ENCODE measurements at places on chromosomes 12 and 14. TPM values are rescaled to one million over a fixed set of nuclear protein-coding genes. Genes with fewer than 3 reads are reported as not detected.

The ZNF385A gene
- 0.28 TPM for total RNA-seq

The TESPA1 gene
- not detected for total RNA-seq

The SMCO2 gene
- total RNA-seq = not detected

The RILPL2 gene
- 2.2 TPM for total RNA-seq

The EGLN3 gene
- total RNA-seq = 0.28 TPM

The MIP gene
- not detected for total RNA-seq

The VDR gene
- 3.9 TPM for total RNA-seq
